ENCODE measurements at places on chromosomes 13 and 19.
A peak's percentile ranks its signal among the peaks of the same experiment; 100 is the strongest.

- no peak for DNase-seq
Measured at GRCh38 chr19:12098040-12098439, 33.5 kb downstream of the ZNF844 start.

DNA sequence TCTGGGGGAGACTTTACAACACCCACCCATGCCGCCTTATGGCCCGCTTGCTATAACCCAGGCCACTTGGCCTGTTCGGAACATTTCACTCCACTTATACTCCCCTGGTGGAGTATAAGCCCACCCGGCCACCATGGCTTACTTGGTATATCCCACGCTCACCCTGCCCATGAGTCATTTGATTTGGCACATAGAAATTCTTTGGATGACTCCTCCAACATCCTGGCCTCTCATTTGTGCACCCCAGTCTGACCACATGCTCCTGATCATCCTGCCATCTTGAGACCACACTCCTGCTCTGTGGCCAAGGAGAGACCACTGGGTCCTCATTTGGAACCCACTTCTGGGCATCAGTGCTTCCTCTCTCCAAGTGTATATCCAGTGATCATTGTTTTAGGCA, 5.2 kb downstream of the SPACA6 start:
- DNase-seq = no peak

DNA sequence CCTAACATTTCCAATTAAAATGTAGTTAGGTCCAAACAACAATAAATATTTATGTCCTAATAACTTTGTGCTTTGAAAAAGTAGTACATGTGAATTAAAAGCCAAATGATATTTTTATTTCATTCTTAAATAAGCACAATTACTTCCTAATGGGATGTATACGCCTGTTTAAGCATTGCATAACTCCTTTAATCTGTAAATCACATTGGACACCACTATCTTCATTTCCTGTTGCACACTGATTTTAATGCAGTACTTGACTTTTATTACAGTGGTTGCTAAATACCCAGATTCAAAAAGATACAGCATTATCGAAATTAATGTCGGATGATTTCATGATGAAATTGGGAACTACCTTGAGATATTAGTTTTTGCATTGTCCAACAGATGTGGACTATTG, 70.9 kb downstream of the TNFSF11 start:
- DNase-seq = no peak

DNA sequence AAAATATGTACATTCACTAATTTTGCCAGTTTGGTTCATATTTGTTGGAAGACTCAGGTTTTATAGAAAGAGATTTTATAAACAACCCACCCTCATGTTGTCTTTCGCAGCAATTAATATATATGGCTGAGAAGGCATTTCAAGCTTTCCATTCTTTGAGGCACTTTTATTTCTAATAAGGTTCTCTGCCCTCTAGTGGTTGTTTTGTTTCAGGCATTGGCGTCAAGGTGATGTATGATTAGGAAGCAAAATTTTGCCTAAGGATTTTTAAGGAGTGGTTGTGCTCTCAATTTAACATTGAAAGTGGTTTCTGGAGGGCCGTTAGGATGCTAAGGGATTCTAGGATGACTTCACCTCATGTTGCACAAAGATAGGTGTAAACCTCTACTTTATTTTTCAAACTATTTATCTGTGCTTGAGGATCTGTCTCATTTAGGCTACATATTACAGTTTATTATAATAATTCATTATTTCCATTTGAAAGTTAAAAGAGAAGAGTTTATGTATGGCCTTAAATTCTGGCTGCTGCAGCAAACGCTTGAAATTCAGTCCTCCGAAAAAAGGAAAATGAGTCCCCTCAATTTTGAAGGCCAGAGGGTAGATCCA, 35.9 kb downstream of the OXGR1 start:
- DNase-seq = peak; percentile 9

GRCh38 chr13:33191425-33192210, 93.9 kb downstream of the STARD13 start:
- no peak for DNase-seq

GRCh38 chr13:97116754-97117153, 105.4 kb upstream of the MBNL2 start:
- peak; percentile 64 for DNase-seq

DNA sequence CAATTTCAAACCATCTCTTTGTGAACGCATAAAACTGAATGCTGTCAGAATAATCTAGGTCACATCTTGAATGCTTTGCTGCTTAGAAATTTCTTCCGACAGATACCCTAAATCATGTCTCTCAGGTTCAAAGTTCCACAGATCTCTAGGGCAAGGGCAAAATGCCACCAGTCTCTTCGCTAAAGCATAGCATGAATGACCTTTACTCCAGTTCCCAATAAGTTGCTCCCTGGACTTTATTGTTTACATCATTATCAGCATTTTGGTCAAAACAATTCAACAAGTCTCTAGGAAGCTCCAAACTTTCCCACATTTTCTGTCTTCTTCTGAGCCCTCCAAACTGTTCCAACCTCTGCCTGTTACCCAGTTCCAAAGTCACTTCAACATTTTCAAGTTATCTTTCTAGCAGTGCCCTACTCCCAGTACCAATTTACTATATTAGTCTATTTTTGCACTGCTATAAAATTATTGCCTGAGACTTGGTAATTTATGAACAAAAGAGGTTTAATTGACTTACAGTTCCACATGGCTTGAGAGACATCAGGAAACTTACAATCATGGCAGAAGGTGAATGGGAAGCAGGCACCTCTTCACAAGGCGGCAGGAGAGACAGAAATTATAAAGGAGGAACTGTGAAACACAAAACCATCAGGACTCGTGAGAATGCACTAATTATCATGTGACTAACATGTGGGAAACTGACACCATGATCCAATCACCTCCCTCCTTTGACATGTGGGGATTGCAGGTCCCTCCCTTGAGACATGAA, 77.0 kb downstream of the SPRY2 start:
- DNase-seq = no peak

DNA sequence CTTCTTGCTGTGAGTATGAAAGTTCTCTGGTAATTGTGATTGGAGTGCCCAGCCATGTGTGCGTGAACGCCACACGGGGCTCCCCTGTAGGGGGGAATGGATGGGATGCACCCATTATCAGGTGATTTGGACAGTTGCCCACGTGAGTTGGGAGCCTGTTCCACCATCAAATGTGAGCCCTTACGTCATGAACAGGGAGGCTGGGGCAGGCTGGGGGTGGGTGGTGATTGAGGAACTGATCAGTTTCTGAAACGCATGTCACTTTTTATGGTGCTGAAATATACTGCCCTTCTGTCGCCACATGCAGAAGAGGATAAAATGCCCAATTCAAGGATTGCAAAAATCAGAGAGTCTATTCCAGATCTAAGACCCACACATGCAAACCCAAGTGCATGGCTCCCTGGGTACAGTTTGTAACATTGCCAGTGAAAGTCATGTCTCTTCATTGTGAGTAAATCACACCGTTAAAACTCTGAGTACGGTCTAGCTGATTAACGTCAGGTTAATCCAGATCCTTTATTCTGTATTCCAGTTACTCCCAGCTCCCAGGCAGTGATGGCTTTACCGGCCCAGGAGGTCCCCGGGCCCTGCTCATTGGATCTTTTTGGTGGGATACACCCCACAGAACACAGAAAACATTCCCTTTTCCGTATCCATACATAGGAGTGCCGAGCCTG, 90.2 kb downstream of the RAB20 start:
- no peak for DNase-seq

DNA sequence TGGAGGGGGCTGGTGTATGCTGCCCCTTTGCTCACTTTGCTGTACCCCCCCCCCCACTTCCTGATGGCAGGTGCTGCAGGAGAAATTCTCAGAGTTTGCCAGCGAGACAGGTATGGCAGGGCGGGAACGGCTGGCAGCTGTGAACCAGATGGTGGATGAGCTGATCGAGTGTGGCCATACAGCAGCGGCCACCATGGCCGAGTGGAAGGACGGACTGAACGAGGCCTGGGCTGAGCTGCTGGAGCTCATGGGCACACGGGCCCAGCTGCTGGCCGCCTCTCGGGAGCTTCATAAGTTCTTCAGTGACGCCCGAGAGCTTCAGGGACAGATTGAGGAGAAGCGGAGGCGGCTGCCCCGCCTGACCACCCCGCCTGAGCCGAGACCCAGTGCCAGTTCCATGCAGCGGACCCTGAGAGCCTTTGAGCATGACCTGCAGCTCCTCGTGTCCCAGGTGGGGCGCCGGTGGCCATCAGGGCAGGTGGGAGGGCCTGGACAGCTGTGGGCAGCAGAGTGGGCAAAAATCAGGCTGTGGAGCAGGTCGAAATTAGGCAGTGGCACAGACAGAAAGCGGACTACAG, 19.6 kb upstream of the SHKBP1 start:
- no peak for DNase-seq

- no peak for DNase-seq
Measured at GRCh38 chr19:19550485-19550929, 12.4 kb downstream of the CILP2 start.

DNA sequence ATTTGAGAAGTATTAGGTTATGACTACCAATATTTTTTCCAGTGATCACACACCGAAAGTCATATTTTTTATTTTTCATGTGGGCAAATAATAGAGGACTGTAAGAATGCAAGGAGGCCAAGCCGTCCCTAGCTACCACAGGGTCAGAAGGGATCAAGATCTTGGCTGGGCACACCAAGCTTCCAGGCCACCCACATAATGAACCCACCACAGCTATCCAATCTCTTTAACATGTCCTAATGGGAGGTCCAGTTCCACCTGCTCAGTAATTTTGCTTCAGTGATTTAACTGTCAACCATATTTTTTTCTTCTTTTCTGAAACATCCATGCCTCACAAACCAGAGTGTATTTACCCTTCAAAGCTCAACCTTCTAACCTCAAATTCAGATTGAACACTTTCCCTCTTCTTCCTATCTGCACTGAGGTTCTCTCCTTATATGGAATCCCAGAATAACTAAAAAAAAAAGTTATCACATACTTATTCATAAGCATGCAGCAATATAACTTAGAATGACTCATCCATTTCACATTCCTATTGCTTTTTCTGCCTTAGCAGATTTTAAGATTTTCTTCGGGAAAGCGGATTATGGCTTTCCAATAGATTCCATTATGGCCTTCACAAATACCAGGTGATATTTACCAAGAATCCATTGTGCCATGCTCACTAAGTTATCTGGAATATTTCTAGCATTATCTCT, 12.2 kb downstream of the ARGLU1 start:
- no peak for DNase-seq

Measured in retinal pigment epithelial cell (primary cell).